Left hindlimb (tissue), 1 donor: ENCODE measurements at places on chromosomes 6 and 20.

DNA sequence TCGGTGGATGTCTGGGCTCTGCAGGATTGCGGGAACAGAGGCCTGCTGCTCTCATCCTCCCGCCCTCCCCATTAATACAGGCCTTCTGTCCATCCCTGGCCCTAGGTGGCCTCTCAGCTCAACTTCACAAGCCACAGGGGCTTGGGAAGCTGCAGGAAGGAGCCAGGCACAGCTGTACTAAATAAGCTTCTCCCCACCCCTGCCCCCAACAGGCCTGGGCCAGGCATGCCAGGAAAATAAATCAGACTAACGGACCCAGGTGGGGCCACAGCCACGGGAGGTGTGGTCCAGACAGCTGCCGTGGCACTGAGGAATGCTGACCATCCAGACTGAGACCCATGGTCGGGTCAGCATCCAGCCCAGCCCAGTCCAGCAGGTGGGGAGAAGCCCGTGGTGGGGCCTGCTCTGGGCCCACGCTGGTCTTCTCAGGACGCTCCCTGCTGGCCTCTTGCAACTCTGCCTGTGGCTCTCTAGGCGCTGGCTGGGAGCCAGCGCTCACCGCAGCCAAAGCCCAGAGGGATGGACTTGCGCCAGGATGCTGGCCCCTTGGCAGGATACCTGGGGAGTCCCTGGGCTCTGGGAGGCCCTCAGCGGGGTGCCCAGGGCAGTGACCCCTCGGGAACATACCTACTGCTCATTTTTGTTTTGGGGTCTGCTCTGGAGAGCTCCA, 8.6 kb upstream of the YTHDF1 start:
- no peak for DNase-seq

DNA sequence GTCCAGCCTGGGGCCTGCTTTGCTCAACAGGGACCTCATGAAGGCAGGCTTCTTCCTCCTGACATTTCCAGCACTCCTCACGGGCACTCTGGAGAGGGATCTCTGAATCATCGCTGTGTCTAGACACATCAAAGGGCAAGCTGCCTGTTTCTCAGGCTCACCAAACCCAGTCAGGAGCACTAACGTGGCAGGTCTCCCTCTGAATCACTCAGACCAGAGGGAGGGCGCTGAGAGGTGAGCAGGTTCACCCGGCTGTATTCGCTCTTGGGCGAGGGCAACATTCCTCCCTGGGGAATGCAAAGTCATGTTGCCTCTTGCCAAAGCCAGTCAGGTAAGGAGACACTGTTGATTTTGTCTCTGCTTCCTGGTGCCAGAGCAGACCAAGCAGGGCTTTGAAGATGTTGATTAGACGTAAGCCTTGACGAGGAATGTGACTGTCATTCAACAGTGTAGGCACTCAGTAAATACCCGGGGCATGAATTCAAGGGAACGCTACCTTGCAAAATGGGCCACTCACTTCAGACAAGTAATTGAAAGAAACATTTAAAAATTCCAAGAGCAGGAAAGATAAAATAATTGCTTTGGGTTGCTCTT, 50.1 kb downstream of the CYP24A1 start:
- no peak for DNase-seq

DNA sequence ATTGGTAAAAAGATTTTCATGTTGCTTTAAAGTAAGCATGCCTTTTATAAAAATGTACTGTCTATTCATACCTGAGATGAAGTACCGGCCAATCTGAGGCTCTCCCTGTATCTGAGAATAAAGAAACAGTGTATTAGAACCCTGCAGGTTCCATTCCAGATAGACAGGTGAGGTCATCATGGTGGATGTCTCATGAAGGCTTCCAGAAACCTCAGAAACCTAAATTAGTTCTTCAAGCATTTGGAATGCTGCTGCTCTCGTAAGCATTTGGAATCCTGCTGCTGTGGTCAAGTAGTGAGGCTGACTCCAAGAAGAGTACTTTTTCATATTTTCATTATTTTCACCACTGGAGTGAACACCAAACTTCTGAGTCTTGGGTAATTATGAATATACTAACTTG, 642.3 kb downstream of the MAFB start:
- no peak for DNase-seq

DNA sequence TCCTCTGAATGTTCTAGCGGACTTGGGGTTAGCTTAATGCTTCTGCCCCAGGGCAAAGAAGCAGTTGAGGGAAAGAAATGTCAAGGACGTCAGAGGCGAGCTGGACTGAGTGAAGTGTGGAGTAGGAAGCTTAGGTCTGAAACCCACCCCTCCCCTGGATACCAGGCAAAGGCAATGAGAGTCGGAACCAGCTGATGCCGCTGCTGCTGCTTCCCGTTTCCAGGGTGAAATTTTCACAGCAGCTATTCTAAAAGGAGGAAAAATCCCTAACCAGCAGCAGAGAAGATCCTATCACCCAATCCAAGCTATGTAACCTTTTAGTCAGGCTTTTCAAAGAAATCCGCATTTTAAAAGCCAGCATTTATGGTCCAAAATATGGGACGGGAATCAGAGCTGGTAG, 564.3 kb downstream of the LMBRD1 start:
- no peak for DNase-seq

GRCh38 chr20:14634665-14635064, 297.3 kb upstream of the FLRT3 start:
- DNase-seq = no peak

DNA sequence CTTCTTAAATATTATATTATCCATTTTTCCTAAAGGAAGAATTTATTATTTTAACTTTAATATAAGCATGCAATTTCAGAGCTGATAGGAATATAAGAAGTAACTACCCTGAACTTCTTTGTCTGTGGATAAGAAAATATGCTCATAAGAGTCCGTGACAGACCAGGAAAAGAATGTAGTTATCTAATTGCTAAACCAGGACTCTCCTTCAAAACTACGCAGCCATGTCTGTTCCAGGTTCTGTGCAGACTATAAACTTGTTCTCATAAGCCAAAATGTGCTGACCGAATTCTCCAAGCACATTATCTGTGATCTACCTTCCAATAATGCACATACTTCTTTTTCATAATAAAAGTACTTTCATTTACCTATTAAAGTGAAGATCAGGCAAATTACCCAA, 116.5 kb downstream of the TRDN start:
- no peak for DNase-seq

DNA sequence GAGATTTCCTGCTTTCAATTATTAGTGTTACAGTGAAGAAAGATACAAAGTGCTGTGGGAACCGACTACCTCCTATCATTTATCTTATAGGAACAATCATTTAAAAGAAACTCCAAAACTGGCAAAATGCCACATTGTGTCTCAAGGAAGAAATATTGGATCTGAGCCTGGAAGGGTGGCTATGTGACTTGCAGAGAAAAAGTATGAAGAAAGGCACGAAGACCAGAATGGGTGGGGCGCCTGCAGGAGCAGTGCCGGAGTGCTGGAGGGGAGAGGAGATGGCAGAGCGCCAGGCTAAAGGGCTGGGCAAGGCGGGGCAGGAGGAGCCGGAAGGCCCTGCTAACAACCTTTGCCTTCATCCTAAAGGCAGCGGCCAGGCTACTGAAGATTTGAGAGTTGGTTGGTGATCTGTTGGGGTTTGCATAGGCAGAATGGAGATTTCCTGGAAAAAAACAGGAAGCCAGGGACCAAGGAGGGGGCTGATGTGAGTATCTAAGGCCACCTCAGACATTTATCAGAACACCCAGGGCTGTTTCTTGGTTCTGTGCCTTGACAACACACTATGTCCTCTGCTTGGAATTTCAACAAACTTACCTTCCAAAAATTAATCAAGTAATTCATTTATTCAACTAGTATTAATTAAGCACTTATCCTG, 125.6 kb downstream of the MAFB start:
- DNase-seq = no peak

GRCh38 chr20:571754-572441, 28.3 kb upstream of the CSNK2A1 start:
- DNase-seq = peak; percentile 87

- DNase-seq = no peak
Measured at GRCh38 chr20:46438156-46438750, 31.8 kb upstream of the ELMO2 start.

DNA sequence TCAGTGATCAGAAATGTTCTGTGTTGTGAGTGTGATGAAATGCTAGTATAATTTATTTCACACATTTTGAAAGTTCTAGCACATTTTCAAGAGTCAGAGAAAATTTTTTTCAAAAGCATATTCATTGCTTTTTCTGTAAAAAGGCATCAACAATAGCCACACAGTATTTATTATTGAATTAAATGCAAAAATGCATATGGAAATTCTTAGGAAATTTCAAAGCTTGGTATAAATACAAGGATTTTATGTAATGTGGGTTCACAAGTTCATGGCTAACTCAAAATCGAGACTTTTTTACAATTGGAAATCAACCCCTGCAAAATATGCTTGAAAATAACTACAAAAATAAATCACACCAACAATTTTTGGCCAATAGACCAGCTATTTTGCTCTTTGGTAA, 302.0 kb upstream of the ECI2 start:
- DNase-seq = no peak

DNA sequence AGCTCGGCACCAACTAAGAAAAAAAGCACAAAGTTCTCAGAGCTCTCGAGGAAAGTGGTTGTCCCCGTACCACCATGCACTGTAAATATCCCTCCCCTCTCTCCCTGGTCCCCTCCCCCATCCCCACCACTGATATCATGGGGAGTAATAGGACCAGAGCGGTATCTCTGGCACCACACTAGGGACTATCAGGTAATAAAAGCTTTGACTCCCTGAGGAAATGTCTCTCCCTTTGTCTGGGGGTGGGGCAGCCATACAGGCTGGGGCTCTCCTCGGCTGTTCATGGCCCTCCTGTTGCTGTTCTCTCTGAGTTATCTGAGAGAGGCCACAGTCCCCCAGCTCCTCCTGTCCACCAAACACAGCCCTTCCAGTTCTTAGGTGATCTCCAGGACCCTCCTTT, 5.0 kb upstream of the GNRH2 start:
- DNase-seq = no peak

DNA sequence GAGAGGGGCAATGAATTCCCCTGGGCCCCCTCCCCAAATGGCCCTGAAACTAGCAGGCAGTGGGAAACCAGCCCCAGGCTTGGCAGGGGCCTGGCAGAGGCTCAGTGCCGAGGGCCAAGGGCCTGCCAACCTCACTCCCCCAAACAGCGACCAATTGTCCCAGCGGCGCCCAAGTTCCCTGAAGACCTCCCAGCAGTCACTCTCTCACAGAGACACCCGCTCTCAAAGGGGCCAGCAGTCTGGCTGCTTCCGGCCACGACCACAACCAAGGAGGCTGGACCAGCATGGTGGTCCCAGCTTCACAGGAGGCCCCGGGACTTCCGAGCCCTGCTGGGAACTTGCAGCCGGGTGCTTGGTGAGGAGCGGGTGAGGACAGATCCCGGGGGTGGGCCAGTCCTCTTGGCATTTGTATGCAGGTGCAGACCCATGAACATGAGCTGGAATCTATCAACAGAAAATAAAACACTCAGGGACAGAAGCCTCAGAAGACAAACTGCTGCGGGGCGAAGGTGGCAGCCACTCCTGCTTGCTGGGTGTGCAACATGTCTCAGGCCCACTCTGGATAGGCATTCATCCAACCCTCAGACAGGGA, 17.5 kb upstream of the SIRPA start:
- DNase-seq = no peak

- DNase-seq = no peak
Measured at GRCh38 chr6:55957961-55958422, 82.6 kb upstream of the BMP5 start.

DNA sequence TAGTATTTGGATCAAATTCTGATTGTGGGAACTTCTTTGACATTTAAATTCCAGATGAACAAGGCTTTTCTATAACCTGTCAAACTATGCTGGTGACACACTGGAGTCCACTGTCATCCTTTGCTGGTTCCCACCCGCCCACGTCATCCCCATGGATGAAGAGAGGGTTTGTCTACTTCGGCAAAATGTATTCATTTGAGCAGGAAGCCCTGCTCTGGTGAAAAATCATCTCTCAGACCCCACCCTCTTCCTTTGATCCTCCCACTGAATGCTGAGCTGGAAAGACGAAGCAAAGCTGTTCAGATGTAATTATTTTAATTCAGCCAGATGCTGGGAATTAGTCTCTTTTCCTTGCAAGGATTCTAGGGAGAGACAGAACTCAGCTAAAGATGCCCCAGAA, 50.5 kb downstream of the CPNE5 start:
- no peak for DNase-seq

- DNase-seq = no peak
Measured at GRCh38 chr6:128111096-128111495, 210.2 kb upstream of the THEMIS start.

GRCh38 chr6:142935553-142936517, 9.1 kb downstream of the HIVEP2 start:
- no peak for DNase-seq

DNA sequence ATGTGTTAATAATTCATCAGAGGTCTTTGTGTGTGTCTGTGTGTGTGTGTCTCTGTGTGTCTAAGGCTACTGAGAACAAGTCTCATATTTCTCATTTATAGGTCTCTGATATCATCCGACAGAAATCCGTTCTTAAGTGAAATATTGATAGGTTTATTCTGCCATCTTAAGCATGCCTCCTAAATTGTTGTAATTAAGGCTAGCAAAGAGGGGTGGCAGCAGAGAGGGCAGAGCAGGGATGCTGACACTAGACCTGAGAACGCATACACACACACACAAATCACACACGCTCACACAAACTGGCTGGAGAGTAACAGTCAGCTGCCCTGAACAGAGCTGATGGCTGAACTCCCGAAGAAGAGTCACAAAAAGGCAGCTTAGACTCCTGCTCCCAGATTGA, 84.9 kb upstream of the LRFN2 start:
- DNase-seq = no peak

GRCh38 chr6:90328004-90328403, 31.4 kb upstream of the BACH2 start:
- DNase-seq = no peak

- DNase-seq = no peak
Measured at GRCh38 chr6:88361298-88361697, 195.2 kb upstream of the CNR1 start.
